ENCODE measurements at places on chromosomes 11 and 22.
A peak's percentile ranks its signal among the peaks of the same experiment; 100 is the strongest.

- peak; percentile 89 for DNase-seq
Observed at GRCh38 chr11:68003846-68004550, at the start of gene UNC93B1. TSS of gene UNC93B1 (minus strand) at chr11:68004097. CDS start at chr11:68004043, 54 bp downstream.

DNA sequence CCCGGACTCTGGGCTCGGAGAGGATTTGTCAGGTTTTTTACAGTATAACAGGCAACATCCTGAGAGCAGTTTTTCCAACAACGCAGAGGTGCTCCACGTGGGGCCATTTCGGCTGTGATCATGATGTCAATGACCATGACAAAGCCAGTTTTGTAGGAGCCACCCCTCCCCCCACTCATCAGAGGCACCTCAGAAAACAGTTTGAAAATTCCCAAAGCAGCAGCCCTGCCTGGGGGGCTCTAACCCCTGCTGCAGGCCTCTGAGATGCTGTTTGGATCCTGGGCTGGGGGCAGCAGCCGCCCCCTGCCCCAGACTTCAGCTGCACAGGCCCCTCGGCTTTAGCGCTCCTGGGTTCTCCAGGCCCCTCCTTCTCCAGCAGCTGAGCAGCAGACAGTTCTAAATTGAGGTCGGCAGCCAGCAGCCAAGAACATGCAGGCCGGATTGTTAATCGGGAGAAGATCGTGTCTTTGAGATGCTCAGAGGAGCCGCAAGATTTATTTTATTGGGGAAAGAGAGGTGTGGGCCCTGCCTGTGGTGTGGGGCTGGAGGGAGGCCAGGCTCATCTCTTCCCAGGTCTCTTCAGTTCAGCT lies 19.4 kb downstream of the NFAM1 start:
- DNase-seq, result no peak

DNA sequence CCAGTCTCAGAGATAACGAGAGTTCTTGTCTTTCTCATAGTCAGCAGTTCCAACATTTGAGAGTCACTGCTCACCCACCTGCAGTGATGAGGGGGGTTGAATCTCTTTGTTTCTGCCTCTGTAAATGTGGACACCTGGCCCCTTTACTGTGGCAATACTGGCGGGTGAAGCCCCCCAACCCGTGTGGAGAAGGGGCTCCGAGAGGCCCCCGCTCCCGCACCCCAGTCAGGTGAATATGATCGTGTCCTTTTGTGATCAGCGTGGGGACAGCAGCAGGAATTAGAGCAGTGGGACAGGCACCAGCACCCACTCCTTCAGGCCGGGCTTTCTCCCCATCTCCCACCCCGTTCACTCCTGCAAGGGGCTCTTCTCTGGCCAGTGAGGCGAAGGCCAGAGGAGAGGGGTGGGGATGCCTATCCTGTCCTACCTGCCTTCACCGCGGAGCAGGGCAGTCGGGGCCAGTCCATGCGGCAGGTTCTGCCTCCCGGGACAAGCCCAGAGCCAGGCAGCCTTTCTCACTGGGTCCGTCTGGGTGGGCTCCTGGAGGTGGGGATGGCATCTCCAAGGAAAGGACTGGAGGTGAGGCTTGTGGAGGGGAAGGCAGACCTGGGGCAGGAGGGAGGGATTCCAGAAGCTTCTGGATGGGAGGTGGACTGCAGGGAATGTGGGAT lies 12.7 kb upstream of the CELSR1 start:
- DNase-seq, result no peak

GRCh38 chr11:129930296-129930695 lies 34.9 kb upstream of the NFRKB start:
- no peak for DNase-seq

DNA sequence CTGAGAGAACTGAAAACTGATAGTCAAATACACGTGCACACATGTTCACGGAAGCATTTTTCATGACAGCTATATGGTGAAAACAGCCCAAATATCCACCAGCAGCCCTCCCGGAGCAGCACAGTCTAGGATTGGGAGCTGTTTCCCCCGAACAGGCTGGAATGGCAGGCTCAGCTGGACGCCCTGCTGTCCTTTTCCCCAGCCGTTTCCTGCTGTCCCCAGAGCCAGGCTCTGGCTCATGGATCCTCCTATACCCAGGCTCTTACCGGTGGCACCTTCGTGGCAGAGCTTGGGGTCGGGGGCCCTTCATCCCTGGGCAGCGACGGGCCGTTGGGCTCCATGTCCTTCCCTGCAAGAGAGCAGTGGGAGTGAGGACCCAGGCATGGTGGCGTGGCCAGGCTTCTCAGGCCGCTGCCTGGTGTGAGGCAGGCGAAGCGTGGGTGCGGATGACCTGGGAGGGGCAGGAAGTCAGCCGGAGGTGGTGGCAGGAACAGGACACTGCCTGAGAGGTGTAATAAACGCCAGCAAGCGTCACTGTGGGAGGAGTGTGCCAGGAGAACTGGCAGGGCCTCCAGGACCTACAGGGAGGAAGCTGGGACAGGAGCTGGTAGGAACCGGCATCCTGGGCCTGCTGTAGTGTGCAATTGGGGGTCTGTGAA lies 38.8 kb downstream of the OSBPL5 start:
- no peak for DNase-seq

- DNase-seq, result no peak
Observed at GRCh38 chr22:26576026-26576680, 13.8 kb downstream of the TPST2 start.

GRCh38 chr11:120122924-120123683 lies 14.8 kb downstream of the TRIM29 start:
- DNase-seq, result no peak

GRCh38 chr11:1482581-1483444 lies 3.8 kb downstream of the MOB2 start:
- no peak for DNase-seq
